ENCODE measurements at places on chromosomes 4 and X.

DNA sequence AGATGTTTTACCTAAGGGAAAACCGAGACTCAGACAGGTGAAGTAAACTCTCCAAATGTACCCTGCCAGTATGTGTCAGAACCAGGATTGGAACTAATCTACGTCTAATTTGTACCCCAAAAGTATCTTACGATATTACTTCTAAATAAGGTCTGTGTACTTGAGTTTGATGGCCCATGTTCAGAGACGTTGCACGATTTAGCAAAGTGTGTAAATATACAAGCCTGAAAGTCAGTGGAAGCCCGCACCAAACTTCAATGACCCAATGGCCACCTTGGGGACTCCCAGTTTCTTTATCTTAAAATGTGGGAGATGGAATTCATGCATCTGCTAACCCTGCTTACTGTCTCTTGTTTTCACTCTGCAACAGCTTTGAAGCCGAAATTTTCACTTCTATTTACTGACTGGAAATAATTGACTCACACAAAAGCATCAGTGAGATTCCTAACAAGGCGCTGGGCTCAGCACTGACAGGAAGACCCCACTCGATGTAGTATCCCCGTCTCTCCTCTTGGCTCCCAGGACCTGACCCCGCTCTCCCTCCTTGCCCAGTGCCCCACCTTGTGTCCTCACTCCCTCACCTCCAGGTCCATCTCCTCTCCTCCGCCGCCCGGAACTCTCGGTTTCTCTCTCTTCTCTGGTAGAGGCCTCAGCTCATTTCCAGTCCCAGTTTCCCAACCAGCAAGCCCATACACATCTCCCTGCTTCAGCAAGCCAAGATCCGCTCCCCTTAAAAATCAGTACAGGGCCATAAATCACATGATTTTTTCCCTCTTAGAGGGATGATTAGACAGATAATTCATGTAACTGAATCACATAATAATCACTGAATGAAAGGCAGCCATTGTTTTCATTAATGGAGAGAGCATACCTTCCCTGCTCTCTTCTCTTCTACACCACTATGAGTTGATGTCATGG is 42.8 kb downstream of the ENPP6 start:
- no peak for DNase-seq

DNA sequence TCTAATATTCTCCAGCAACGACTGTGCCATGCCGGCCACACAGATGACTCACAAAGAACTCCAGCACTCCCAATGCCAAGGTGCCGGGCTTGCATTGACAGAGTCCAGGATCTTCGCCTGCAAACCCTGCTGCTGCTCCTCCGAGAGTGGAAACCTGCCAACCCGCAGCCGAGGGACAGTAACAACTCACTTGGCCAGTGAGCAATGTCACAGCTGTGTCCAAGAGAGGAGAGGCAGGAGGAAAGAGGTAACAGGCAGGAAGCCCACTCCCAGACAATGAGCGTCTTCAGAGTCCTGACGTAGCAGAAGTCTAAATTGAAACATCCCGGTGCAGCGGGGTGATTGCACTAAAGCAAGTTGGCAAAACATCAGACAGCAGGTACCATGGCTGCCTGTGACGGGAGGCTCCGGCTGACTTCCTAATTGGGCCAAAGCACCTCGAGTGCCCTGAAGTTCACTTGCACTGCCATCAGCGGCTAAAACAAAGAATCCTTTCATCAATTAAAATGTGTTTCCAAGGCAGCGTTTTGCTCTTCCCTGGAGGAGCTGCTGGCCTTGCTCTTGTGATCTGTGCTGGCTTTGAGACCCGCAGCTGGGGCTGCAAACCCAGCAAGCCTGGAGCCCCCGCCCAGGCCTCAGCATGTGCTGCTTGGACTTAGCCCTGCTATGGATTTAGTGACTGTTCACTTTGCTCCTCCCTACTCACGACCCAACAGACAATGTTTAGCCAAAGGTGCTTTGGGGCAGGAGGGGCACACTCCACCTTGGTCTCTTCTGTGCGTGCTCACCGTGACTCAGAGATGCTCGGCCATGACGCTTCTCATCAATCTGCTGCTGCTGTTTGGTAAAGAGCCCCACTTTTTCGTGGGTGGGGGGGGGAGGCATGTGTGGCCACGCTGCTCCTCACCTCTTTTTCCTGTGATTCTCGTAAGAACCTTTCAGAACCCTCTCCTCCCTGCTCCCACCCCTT is 36.5 kb downstream of the DCTD start:
- DNase-seq: no peak

GRCh38 chr4:70737006-70737405 is 15.2 kb downstream of the RUFY3 start:
- DNase-seq: no peak

DNA sequence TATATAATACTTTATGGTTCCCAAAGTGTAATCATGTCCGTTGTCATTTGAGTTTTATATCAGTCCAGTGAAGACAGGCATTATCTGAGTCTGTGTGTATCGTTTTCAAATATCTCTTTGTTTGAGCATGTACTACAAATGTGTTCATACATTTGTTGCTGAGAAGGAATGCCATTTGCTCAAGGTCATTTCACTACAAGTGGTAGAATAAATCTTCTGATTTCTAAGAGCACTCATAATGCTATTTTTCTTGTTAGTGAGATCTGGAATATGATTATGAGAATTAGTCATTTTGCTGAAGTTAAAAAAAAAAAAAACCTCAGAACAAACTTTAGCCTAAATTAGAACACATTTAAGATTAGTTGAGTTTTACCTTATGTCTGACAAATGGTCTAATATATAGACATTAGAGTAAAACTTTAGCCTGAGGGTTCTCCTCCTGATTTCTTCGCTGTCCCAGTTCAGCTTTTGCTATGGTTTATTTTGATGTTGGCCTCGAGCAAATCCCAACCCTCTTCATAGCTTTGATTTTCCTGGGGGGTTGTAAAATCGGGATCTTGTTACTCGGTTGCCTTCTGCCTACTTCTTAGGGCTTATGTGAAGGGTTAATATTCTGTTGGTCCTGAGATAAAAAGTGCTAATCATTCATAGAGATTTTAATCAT is 87.1 kb downstream of the TMEM131L start:
- DNase-seq: no peak

DNA sequence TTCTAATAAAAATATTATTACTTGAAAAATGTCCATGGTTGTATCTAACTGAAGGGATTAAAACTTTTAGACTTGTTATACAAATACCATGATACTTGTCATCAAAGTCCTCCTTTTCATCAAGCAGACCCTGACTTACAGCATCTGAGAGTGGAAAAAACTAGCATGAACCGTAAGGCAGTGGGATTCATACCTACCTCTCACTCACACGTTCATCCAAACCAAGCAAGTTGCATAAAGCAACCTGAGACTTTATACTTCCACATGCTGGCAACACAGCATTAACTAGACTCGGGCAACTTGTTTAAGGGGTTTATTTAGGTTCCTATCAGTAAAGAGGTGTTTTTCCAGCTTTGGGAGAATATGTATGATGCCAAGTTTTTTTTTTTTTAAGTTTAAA is 22.6 kb upstream of the TLR7 start:
- no peak for DNase-seq

DNA sequence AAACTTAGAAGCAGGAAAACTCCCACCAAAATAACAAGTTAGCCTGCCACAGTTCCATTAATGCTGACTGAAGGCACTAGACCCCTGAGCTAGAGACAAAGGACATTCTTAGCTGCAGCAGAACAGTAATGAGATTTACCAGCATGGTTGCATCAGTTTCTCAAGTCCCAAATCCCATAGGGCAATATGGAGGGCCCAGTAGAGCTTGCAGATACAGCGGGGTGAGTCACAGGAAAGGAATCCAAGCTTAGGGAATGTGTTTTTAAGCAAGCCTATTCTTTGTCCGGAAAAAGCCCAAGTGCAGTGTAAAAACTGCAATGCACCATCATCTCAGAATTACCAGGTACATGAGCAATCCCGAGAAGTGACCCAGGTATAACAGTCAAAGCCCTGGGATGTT is 51.3 kb upstream of the EXOC1L start:
- no peak for DNase-seq

DNA sequence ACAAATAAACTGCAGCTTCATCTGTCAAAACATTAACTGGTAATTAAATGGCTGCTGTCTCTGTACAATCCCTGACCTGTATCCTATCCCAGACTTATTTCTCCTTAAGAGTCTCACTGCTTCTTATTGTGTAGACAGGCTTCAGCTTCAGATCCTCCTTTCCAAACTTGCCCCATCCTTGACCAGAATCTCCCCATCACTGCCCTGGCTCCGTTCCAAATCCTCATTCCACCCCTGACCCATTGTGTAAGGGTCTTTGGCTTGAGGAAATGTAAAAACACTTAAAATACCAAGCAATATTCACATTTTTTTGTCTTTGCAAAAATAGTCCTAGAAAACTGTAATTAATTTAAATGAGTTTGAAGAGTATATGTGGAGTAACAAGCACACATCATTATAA is 152.6 kb upstream of the VEGFC start:
- DNase-seq: no peak

Data from NCI-H2029 treated with DMSO at 0.1 percent for 48 hours (cell line).